Left ventricle myocardium inferior (tissue), 1 donor: ENCODE measurements at places on chromosomes 13 and 19. TPM values are rescaled to one million over a fixed set of nuclear protein-coding genes. Genes with fewer than 3 reads are reported as not detected.

Gene TBXA2R
- total RNA-seq = 2.3 TPM

Gene MBD3L2
- total RNA-seq = not detected

Gene ATP4A
- total RNA-seq = not detected

Gene ZNF554
- 4.2 TPM for total RNA-seq

Gene TLE2
- total RNA-seq = 53.2 TPM

Gene PCSK4
- total RNA-seq = 1.3 TPM

Gene ACTMAP
- 7.4 TPM for total RNA-seq

Gene ZNF433
- total RNA-seq = 3.4 TPM

Gene TEX101
- not detected for total RNA-seq

Gene ZNF808
- 34.0 TPM for total RNA-seq

Gene OR7A5
- not detected for total RNA-seq

Gene N4BP2L1
- total RNA-seq = 4.6 TPM

Gene MISP3
- 8.1 TPM for total RNA-seq

Gene IGSF23
- not detected for total RNA-seq

Gene PCDH9
- 14.7 TPM for total RNA-seq

Gene SMAD9
- total RNA-seq = 4.2 TPM

Gene ETV2
- total RNA-seq = 0.33 TPM

Gene ITGBL1
- 2.2 TPM for total RNA-seq

Gene DCAF15
- 17.0 TPM for total RNA-seq
